CD4-positive, CD25-positive, alpha-beta regulatory T cell (primary cell): ENCODE measurements at places on chromosomes 2 and 18. TPM values are rescaled to one million over a fixed set of nuclear protein-coding genes. Genes with fewer than 3 reads are reported as not detected.

The NCOA1 gene
- 53.6 TPM for total RNA-seq

DNA sequence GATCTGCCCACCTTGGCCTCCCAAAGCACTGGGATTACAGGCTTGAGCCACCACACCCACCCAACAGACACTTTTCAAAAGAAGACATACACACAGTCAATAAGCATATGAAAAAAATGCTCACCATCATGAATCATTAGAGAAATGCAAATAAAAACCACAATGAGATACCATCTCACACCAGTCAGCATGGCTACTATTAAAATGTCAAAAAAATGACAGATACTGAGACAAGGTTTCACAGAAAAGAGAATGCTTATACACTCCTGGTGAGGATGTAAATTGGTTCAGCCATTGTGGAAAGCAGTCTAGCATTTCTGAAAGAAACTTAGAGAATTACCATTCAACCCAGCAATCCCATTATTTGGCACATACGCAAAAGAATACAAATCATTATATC is 1947.2 kb downstream of the SUCLG1 start:
- no peak for DNase-seq

The TM4SF20 gene
- not detected for total RNA-seq

DNA sequence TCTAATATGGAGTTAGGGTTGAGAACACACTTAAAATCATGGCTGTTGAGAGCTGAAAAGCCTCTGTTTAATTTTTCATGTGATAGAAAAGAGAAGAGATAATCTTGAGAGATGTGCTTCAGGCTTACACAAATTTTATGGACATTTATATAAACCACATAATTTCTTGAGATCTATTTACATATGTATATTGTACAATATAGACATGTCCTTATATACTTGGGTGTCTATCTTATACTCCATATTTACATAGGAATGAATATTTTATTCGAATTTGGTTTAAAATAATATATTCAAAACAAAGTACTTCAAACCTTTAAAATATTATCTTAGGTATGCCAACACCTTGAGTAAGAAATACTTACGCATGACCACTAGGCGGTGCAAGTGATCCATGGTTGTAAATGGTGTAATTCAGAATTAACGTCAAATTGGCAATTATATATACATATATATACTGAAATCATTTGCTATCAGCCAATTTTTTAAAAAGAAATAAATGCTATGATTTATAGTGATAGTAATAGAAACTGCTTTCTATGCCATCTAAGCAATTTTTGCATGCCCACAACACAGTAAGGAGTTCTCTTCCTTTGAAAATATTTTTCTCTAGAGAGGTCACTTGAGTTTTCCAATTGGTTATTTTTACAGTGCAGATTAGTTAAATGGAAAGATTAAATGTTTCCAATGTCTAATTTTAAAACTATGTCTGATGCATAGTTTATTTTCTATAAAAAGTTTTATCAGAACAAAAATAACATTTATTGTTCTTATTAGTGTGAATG is 37.6 kb upstream of the SPAG16 start:
- peak; percentile 66 for DNase-seq

GRCh38 chr2:2890901-2891300 is 486.7 kb downstream of the EIPR1 start:
- no peak for DNase-seq

DNA sequence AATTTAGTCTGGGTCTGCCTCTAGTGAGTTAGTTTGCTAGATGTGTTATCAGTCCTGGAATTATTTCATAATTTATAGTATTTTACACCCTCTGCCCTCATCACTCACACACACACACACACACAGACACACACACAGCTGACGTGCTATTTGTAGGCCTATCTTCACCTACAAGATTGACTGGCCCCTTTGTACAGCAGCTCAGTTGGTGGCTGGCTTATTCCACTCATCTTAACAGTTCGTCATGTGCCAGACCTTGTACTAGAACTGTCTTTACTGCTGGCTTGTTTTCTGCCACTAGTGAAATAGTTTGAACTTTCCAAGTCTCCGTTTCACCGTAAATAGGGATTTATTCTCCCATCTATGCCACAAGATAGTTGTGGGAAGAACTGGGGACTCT is 21.3 kb downstream of the CENPO start:
- DNase-seq: no peak

- DNase-seq: no peak
These were observed 329.2 kb downstream of the GULP1 start for GRCh38 chr2:188620916-188621315.

DNA sequence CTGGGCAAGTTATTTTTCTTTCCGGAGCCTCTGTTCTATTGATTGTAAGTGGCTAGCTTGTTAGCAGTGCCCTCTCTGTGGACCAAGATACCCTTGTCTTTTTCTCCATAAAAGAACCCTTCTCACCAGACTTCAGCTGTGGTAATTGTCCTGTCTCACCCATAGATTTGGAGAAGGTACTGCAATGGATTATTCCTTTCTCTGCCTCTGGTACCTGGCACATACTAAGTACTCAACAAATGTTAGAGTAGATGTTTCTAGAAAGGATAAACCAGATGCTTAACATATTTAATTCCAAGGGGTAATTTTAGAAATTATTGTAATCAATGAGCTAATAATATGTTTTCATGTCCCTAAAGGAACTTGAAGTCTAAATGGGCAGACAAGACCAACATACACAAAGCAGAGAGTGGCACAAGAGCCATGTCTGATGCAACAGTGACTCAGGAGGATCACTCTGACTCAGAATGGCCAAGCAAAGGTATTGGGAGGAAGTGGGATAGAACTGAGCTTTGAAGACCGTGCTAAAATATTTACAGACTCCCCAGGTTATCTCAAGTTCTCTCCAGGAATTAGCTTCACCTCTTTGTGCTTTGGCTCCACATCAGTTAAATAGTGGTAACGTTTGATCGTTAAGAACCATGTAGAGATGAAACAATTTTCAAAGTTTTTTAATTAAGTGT is 129.7 kb upstream of the OSR1 start:
- no peak for DNase-seq

- DNase-seq: no peak
These were observed 174.7 kb downstream of the MC4R start for GRCh38 chr18:60197671-60198462.

GRCh38 chr2:218001629-218002028 is 1.2 kb downstream of the TNS1 start:
- DNase-seq: no peak

DNA sequence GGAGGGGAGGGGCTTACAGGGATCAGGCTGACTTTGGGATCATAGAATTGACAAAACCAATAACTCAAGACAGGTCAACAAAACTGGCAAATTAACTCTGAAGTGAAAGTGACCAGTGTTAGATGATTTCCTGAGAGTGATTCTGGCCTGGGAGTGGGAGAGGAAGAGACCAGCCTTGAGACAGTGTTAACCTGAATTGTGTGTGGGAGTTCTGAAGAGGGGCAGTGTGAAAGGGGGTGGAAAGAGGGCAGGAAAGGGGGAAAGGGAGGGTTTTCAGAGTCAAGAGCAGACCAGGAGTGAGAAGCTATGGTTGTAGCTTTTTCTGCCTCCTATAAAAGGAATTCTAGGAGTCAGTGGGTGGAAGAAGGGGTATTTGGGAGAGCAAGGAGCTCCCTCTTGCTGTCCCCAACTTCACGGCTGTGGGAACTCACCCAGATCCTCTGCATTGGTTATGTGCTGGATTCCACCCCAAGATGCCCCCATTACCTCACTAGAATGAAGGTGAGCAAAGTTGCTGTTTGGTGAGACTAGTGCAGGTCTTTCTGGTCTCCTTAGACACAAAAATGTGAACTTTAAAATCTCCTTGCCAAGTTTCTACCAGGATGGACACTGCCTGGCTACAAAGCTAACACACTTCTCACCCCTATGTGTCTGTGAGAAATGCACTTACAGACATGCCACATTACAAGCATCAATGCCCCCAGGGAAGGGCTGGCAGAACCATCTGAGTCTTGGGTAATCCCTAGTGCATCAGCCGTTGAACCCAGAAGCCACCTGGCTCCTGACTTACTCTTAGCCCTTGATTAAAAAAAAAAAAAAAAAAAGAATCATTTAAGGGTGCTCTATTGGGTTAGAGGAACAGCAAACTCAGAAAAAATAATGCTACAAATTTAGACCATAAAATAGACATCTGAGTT is 61.6 kb downstream of the BMP10 start:
- no peak for DNase-seq

DNA sequence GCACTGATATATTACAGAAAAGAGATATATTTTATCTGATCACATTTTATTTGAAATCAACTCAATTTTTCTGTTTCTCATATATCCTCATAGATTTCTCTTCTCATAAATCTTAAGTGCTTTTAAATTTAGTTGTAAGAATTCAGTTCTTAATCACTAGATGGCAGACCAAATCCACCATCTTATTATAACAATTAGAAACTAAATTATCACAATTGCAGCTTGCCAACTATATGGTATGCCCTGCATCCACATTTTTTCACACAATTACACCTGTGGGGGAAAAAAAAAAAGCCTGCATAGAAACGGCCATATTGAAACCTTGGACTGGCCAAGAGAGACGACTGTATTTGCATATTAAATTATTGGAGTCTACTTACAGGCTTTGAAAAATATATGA is 64.4 kb downstream of the COL5A2 start:
- DNase-seq: no peak

The ARHGAP25 gene
- total RNA-seq: 142 TPM
